ENCODE measurements at places on chromosomes 3 and 15.

GRCh38 chr3:149634573-149634972 lies 23.3 kb downstream of the WWTR1 start:
- no peak for DNase-seq

- no peak for DNase-seq
These were observed 79.7 kb downstream of the IFT80 start for GRCh38 chr3:160319322-160319721.

DNA sequence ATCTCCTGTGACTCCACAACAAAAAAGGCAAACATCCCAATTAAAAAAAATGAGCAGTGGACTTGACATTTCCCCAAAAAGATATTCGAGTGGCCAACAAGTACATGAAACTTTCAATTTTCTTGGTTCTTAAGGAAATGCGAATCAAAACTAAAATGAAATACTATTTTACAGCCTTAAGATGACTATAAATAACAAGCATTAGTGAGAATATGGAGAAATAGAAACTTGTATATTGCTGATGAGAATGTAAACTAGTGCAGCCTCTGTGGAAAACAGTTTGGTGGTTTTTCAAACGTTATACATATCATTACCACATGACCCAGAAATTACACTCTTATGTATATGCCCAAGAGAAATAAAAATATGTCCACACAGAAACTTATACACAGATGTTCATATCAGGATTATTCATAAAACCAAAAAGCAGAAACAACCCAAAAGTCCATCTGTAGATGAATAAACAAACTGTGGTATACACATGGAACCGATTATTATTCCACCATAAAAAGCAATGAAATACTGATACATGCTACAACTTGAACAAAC lies 153.2 kb upstream of the GPR149 start:
- DNase-seq = no peak

GRCh38 chr3:147046916-147047315 lies 359.4 kb downstream of the ZIC4 start:
- no peak for DNase-seq

DNA sequence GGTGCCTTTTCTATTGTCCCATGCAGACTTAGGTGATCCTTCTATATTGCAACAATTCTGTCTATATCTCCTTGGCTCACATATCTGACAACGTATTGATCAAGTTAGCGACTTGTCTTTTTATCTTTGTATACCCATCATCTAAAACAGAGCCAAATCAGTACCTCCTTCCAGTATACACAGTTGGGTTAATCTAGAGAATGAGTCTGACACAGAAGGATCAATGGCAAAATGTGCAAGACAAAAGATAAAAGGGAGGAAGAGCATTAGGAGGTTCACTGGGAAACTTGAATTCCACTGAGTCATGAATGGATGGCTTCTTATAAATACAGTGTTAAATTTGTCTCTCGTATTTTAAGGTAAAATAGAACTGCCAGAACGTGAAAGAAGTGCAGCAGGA lies 6.0 kb downstream of the AADAC start:
- DNase-seq = no peak

GRCh38 chr3:134216851-134217250 lies 33.8 kb downstream of the RYK start:
- DNase-seq = no peak

DNA sequence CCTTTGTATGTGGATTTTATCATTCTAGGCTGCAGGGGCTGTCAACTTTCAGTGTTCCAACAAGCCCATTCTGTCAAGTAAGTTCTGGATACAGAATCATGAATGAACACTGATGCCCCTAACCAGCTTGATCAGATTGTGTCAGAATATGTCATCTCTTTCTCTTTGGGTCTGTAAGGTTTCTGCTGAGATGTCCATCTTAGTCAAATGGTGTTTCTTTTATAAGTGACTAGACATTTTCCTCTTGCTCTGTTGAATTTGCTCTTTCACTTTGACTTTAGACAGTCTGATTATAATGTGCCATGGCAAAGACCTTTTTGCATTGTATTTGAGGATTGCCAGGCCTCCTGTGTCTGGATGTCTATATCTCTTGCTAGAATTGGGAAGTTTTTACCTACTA lies 660.9 kb upstream of the CBLB start:
- DNase-seq = no peak

GRCh38 chr15:37101980-37102304 lies 1.6 kb upstream of the MEIS2 start:
- DNase-seq = no peak

- DNase-seq = no peak
These were observed 129.3 kb downstream of the RBMS3 start for GRCh38 chr3:29410220-29410619.
